Hematopoietic multipotent progenitor cell treated with erythropoietin and hydrocortisone succinate and interleukin-3 and kit ligand, for 8 days (in vitro differentiated cells): ENCODE measurements at places on chromosomes 6 and 20.

GRCh38 chr6:23566418-23566817 lies 559.6 kb upstream of the NRSN1 start:
- DNase-seq, result no peak

GRCh38 chr6:25327432-25327831 lies 48.3 kb downstream of the CARMIL1 start:
- DNase-seq, result no peak

DNA sequence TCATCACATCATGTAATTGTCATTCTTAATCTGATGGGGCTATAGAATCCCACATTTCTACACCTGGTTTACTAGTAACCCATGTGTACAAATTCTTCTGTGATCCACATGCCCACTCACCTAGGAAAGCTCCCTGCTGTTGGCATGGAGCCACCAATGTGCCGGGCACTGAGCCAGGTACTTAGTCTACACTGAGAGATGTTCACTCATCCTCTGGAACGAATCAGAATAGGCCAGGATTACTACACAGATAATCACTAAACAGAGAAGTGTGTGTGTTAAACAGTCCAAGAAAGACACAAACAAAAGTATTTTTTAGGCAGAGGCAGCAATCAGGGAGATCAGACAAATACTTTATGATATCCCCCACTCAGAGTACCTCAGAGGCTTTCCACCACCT lies 193.2 kb upstream of the VGLL2 start:
- DNase-seq, result no peak

GRCh38 chr6:87276624-87277023 lies 45.8 kb upstream of the SMIM8 start:
- no peak for DNase-seq

DNA sequence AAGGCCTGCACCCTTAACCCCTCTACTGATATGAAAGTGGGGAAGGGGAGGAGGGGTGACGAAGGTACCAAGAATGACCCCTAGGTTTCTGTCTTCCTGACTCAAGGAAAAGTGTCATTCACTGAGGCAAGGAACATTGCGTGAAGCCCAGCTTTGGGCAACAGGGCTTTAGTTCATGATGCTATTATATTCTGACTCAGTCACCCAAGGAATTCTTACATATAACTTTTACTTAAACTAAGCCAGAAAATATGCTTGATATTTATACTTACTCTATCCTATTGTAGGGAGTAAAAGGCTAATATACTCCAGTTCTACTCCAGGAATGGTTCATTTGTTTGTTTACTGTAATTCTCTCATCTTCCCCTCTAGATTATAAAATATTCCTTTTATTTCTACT lies 60.5 kb downstream of the DOP1A start:
- DNase-seq, result no peak

DNA sequence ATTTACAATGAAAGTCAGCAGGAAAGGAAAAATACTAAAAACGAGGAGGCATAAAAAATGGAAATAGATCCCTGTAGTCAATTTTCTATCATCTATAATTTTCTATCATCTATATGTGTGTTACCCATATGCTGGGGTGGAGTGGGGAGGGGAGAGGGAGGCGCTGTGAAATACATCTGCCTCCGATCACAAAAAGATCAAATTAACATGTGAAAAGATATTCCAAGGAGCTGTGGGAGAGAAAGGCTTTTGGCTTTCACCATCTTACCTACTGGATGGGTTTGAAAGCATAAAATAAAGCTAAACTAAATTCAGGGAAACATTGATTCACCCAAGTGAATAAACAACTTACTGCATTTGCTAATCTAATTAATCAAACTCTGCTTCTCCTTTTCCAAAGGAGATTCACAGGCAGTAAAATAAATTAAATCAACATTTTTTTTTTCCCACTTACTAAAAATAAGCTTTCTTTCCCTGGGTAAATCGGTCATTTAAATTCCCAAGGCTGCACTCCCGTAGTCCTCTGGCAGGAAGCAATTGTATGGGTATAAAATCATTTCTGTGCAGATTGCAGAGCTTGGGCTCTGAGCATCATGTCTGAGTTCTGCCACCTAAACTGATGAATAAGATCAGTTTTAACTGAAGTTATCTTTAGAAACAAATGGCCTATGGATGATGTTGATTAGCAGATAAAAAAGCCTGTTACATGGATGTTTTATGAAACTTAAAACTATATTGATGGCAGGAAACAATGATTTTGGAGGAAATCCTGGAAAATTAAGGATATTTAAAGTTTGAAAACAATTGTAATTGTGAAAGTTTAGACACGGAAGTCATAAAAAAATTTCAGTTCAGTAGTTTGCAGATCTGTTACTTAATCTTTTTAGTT lies 147.9 kb downstream of the SOX4 start:
- no peak for DNase-seq

GRCh38 chr20:49641683-49642656 lies 71.7 kb downstream of the B4GALT5 start:
- no peak for DNase-seq

GRCh38 chr20:39021748-39022147 lies 59.6 kb downstream of the DHX35 start:
- no peak for DNase-seq
